ENCODE measurements at places on chromosomes 7 and 10.

DNA sequence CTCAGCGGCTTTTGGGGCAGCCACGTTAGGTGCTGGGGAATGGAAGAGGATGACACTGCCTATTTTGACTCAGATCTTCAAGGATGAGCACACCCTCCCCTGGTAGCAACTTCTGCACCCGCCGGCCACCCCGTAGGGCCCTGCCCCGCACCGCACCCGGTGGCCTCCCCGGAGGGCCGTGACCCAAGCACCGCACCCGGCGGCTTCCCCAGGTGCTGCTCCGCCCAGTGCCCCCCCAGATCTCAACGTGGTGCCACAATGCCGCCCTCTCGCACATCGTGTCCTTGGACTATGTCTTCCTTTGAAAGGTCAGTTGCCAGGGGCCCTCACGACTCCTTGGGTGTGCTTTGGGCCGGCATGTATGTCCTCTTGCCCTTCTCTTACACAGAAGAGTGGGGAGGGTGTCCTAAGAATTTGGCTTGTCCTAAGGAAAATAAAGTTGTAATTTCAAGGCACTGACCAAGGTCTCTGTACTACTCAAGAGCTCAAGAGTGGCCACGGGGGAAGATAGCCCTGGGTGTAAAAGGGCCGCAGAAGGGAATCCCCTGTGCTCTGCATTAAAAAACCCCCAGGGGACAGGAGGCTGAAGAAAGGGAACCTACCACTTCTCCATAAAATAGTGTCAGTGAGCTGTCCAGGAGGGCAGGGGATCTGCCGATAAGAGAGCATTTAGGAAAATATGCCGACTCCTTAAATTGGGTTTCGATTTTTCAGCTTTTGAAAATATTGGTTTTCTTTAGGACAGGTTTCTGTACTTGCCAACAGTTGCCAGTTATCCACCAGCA, 1.6 kb upstream of the LANCL2 start:
- no peak for DNase-seq

DNA sequence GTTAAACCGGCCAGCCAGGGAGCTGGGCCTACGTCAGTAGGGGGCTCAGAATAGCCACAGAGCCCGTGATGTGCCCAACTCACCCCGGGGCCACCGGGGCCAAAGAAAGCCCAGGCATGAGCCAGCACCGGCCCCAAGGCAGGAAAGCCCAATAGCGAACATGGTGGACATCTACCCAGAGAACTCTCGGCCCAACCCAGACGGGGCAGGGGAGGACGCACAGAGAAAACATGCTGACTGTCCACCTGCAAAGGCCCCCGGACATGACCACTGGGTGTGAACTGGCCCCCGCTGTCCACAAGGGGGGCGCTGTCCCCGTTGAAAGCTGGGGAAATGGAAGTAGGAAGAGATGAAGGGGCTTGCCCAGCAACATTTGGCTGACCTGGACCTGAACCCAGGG, 169.2 kb downstream of the PRKAG2 start:
- no peak for DNase-seq

GRCh38 chr10:34574353-34574934, 240.7 kb downstream of the PARD3 start:
- no peak for DNase-seq

DNA sequence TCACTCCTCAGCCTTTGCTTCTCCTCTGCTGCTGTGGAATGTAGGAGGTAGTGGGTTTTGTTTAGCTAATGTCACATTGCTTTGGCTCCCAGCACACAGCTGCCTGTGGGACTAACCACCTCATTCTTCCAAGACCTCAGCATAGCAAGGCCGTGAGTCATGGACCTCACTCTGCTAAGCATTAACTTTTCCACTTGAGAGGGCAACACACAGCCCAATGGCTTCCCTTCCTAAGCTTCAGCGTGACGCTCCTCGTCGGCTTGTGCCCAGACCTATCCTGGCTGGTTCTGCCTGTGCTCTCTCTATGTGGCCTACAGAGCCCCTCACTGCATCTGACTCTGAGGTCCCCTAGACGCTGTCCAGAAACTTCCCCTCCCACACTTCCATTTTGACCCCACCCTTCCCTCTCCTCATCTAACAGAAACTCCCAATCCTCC, 23.3 kb downstream of the MYOF start:
- DNase-seq, result no peak

DNA sequence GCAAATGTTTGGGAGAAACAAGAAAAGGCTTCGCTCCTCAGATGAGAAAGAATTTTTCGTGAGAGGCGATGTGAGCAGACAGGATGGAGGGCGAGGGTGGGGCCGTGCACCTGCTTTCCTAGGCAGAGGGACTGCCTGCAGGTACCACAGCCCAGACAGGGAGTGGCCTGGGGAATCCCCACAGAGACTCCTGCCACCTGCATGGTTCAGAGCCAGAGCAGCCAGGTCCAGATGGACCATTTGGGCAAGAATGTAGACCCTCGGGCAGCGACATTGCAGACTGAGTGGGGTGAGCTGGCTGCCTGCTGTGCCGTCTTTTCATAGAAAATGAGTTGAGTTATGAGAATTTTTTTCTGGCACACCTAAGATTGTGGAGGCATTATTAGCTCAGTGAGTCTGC, 216.8 kb downstream of the SNX10 start:
- peak; percentile 95 for DNase-seq

DNA sequence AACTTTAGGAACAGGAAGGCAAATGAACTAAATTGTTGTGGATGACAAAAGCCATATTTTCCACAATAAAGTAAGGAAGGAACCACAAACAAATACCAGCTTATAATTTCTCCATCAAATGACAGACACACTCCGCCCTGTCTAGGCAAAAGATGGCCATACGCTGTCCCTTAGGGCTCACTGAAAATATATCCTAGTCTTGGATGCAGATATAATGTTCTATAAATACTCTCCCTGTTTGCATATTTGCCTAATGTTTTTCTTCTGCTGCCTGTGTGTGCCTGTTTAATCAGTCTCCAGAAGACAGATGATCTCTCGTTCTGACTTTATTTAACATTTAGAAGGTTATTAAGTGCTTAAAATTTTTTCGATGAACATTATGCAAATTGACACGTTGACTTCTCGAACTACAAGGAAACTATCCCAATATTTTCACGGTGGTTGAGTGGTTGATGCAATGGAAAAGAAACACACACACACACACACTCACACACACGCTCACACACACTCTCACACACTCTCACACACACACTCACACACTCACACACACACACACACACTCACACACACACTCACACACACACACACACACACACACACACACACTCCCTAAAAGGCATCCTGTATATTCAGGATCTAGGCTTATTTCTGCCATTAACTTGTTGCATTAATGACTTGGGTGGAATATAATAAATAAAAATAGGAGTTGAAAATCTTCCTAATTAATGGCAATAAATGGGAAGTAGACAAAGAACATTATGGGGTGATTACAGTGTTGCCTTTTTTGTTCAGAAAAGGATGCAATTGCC, 297.1 kb downstream of the PRPF18 start:
- DNase-seq, result no peak

GRCh38 chr10:115056186-115056585, 37.0 kb upstream of the ATRNL1 start:
- DNase-seq, result no peak

DNA sequence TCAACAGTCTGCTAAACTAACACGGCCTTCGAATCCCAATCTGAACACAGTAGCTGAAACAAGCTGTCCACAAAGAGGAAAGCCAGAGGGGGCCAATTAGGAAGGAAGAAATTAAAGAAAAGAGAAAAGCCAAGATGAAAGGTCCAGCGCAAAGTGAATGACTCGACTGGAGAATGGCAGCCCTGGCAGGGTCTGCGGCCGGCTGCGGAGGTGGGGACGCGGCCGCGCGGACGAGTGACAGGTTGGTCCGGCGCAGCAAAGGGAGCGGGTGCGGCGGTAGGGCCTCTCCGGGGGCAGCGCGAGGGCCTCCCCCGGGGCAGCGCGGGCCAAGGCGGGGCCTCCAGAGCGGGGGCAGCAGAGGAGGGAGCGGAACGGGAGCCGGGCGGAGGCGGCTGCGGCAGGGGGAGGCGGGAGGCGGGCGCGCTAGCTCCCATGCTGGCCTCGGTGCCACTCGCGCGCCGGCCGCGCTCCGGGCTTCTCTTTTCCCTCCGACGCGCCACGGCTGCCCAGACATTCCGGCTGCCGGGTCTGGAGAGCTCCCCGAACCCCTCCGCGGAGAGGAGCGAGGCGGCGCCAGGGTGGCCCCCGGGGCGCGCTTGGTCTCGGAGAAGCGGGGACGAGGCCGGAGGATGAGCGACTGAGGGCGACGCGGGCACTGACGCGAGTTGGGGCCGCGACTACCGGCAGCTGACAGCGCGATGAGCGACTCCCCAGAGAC, at the start of gene VWC2:
VWC2 (plus strand) TSS at position 421 of the 718 bp plus-strand sequence. CDS start 1,798 bp downstream, outside the sequence.
- DNase-seq, result no peak

- DNase-seq, result no peak
Observed at GRCh38 chr10:97782455-97783228, 10.8 kb upstream of the SFRP5 start.

- DNase-seq, result no peak
Observed at GRCh38 chr7:42120191-42120590, 116.8 kb downstream of the GLI3 start.

GRCh38 chr7:80885757-80886156, 33.1 kb downstream of the SEMA3C start:
- DNase-seq, result no peak

GRCh38 chr10:92203919-92204623, 86.8 kb downstream of the CPEB3 start:
- DNase-seq, result peak; percentile 61

DNA sequence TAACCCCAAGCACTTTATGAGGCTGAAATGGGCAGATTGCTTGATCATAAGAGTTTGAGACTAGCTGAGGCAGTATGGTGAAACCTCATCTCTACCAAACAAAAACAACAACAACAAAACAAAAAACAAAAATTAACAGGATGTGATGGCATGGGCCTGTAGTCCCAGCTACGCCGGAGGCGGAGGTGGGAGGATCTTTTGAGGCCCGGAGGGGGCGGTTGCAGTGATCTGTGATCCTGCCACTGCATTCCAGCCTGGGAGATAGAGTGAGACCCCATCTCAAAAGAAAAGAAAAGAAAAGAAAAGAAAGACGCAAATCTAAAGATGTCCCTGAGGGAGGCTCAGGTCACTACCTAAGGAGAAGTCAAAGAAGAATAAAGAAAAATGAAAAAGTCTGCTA, 35.3 kb upstream of the AGR2 start:
- DNase-seq, result no peak

GRCh38 chr10:44908066-44908749, 2.9 kb upstream of the TMEM72 start:
- DNase-seq, result no peak

- no peak for DNase-seq
Observed at GRCh38 chr7:138407792-138408191, 52.3 kb upstream of the TRIM24 start.

DNA sequence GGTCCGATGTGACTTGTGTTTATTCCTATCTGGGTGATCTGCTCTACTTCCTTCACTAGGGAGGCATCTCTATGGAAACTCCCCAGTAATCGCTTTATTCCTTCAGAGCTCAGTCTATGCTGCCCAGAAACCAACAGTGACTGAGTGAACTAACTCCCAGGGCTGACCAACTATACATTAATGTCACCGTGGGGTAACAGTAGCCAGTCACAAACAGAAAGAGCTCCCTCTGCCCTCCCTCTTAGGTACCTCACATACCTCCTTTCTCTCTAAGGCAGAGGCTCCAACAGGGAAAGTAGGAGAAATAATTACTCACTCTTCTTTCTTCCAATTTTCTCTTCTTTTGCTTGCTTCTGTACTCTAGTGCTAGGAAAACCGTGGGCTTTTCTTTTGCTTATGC, 855.0 kb downstream of the REEP3 start:
- DNase-seq, result no peak

GRCh38 chr10:5234106-5234860, 37.6 kb downstream of the AKR1C4 start:
- peak; percentile 25 for DNase-seq

DNA sequence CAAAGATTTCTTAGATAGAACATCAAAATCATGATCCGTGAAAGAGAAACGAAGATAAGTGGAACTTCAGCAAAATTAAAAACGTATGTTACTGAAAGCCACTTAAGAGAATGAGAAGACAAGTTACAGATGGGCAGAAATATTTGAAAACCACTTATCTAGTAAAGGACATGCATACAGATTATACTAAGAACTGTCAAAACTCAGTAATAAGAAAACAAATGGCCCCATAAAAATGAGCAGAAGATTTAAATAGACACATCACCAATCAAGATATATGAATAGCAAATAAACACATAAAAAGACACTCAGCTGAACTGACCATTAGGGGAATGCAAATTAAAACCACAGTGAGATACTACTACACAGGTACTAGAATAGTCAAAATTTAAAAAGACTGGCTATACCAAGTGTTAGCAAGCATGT, 343.7 kb downstream of the PTEN start:
- no peak for DNase-seq

- no peak for DNase-seq
Observed at GRCh38 chr7:151308791-151309190, 32.8 kb upstream of the NUB1 start.

Measured in NCI-H2081 (cell line).